Activated CD8-positive, alpha-beta memory T cell treated with anti-CD3 and anti-CD28 coated beads for 48 hours (primary cell): ENCODE measurements at places on chromosomes 13 and 19.

- no peak for DNase-seq
These were observed 314.8 kb upstream of the MAB21L1 start for GRCh38 chr13:35791184-35791851.

- DNase-seq: no peak
These were observed 457.3 kb upstream of the MIR17HG start for GRCh38 chr13:90889906-90890834.

DNA sequence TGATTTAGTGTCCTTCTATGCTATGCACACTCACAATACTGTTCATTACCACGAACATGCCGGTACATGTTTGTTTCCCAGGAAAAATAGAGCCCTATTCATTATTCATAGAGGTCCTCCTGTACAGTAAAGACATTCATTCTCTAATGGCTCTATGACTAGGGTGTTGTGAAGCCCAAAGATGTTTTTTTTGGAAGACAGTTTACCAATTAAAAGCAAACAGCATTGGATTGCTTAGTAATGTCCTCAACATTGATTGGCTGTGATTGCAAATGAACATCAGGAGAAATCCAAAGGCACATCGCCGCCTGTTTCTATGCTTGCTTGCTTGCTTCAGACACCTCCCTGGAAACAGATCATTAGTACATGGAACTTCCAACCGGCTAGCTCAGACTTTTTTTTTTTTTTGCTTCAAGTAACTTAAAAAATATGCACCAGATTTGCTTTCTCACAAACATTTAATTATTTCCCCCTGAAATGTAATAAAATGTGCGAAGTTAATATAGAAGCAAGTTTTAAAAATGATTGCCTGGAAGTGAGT, 8.8 kb upstream of the GPC6 start:
- DNase-seq: no peak

DNA sequence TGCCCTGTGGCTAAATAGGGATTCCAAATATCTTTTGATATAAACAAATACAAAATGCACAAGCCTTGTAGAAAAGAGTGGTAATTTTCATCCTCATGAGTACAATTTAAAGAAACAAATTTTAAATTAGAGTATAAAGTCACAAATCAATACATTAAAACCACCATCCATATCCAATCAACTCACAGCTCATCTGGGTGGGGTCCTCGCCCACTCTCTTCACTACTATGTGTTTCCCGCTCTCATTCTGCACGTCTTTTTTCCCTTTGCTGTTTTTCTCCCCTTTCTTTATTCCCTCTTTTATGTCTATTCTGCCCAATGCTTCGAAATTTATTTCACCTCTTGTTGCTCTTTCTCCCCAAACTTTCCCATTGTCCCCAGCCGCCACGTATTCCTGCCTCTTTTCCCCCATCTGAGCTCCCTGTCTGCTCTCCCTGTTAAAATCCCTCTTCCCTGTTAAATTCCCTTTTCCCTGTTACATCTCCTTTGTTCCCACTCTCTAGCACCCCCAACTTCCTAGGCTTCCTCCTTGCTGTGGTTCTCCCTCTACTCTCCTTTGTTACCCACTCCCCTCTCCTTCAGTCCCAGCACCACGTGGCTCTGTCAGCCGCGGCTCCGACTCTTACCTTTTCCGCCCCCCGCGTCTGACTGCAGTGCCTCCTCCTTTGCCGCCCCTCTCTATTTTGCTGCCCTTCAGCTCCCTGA, 1.3 kb downstream of the ZNF616 start:
- no peak for DNase-seq

GRCh38 chr19:4030981-4031380, 23.4 kb downstream of the PIAS4 start:
- DNase-seq: no peak

DNA sequence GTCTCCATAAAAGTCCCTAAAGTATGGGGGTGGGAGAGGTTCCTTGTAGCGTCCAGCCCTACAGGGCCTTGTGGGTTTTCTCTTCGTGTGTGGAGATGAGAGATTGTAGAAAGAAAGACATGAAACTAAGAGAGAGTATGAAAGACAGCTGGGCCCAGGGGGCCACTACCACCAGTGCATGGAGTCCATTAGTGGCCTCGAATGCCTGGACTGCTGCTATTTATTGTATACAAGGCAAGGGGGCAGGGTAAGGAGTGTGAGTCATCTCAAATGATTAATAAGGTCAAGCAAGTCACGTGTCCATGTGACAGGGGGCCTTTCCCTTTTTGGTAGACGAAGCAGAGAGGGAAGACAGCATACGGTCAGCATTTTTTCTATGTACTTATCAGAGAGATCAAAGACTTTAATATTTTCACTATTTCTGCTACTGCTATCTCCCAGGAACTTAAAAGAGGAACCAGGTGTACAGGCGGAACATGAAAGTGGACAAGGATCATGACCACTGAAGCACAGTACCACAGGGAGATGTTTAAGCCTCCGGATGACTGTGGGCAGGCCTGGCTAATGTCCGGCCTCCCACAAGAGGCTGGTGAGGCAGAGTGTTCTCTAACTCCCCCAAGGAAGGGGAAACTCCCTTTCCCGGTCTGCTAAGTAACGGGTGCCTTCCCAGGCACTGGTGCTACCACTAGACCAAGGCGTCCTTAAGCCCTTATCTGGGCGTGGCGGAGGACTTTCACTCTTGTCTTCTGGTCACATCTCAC, 25.5 kb downstream of the FGF21 start:
- no peak for DNase-seq

GRCh38 chr19:21468791-21469190, 36.6 kb upstream of the ZNF429 start:
- DNase-seq: no peak

- DNase-seq: no peak
These were observed 238.9 kb downstream of the ITGBL1 start for GRCh38 chr13:101691341-101691860.

- no peak for DNase-seq
These were observed 17.5 kb downstream of the KLF2 start for GRCh38 chr19:16342002-16342715.

- DNase-seq: no peak
These were observed 20.7 kb upstream of the COLGALT1 start for GRCh38 chr19:17534767-17535166.

DNA sequence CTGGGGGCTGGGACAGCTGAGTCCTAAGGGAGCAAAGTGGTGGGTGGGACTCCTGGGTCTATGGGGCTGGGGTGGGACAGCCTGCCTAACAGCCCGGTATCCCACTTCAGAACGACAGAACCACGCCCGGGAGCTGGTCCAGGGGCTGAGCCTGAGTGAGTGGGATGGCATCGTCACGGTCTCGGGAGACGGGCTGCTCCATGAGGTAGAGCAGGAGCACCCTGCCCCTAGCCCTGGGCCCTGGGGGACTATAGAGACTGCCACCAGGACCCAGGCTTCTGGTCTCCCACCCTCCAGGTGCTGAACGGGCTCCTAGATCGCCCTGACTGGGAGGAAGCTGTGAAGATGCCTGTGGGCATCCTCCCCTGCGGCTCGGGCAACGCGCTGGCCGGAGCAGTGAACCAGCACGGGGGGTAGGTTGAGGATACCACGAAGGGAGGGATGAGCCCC, 8.6 kb downstream of the SPHK2 start:
- DNase-seq: no peak

DNA sequence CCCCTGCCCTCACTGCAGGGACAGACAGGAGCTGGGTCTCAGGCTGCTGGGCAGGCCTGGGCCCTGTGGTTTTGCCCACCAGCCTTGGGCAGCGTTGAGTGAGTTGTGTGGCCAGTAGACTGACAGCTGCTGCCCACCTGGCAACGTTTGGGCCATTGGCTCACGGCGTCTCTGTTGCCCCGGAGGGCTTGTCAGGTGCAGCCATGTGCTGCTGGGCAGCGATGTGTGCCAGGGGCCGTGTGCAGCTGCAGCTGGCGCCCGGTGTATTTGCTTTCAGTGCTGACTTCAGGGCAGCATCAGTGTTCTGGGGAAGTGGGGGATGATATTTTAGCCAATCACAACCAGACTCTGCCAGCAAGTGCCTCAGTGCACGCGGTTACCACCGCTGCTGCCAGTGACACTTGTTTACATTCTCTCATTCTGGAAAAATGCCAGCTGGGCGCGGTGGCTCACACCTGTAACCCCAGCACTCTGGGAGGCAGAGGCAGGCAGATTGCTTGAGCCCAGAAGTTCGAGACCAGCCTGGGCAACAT, 10.6 kb downstream of the FZR1 start:
- DNase-seq: no peak

- no peak for DNase-seq
These were observed 145.6 kb downstream of the DPF1 start for GRCh38 chr19:38078302-38078930.

GRCh38 chr19:18610556-18611326, 1.9 kb upstream of the TMEM59L start:
- no peak for DNase-seq

GRCh38 chr13:29319451-29319850, 276.0 kb downstream of the SLC7A1 start:
- no peak for DNase-seq

- DNase-seq: no peak
These were observed 720.6 kb downstream of the EFNB2 start for GRCh38 chr13:105814902-105815250.
